ENCODE measurements at places on chromosomes 12 and 14. TPM values are rescaled to one million over a fixed set of nuclear protein-coding genes. Genes with fewer than 3 reads are reported as not detected.

DNA sequence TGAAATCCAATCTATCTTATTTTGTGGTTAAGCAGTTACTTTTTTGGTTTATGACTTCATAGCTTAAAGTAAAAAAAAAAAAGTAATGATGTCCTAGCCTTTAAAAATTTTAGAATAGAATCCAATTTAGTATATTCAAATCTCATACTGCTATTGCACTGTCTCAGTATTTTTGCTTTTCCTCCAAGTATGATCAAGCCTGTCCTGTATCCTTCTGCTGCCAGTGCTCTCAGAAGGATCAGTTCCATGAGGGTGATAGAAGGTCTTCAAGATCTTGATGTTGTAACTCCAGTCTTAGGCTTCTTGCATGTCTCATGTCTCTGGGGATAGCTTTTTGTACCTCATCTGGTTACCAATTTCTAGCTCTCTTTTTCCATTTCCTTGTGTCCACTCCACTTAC, 324.2 kb upstream of the FAR2 start:
- no peak overlapping the region for H3K27ac ChIP-seq
- H3K4me3 ChIP-seq, result no peak overlapping the region
- 0 out of 2 replicates have a peak, but pooled peaks cover 5% of the 10 kb centered on the region for H3K4me1 ChIP-seq

GPR132 gene
- total RNA-seq, result not detected

CD9 gene
- total RNA-seq, result 179 TPM

- no peaks in the 10 kb centered on the region for H3K36me3 ChIP-seq
- H3K27ac ChIP-seq, result no peak overlapping the region
- no peaks in the 10 kb centered on the region for H3K27me3 ChIP-seq
- no peak for DNase-seq
These were observed 40.2 kb upstream of the FBRSL1 start for GRCh38 chr12:132449565-132450417.

DNA sequence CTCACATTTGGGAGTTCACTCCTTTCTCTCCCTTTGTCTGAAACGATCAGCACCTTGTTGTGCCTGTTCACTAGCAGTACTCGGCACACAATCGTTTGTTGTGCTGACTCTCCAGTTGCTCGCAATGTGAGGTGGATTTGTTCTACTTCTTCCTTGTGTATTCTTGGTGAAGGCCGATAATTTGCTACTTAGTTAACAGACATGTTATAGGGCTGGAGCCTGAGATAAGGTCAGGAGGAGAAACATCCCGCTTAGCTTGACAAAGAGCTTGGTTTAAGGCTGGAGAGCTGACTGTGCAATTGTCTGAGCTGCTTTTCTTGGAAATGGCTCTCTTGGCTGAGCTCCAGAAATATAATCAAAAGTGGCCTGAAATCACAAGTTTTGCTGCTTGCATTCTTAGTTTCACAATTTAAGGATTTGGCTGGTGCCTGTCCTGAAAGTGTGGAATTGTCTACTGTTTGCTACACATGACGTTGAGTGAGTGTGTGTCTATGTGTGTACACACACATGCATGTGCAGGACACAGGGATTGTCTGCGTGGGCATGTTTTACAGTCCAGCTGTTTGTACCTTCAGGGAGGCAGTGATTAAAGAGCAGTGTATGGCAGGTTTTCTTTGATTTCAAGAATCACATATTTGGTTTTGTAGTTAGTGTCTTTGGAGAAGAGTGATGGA, 77.7 kb downstream of the ARF6 start:
- H3K27ac ChIP-seq, result peak overlapping the region; percentile 31
- no peaks in the 10 kb centered on the region for H3K27me3 ChIP-seq
- peaks cover 65% of the 10 kb centered on the region for H3K4me1 ChIP-seq
- DNase-seq, result no peak
- H3K4me3 ChIP-seq, result no peak overlapping the region

All from Caco-2 (cell line).